ENCODE measurements at places on chromosomes 4 and X.
A peak's percentile ranks its signal among the peaks of the same experiment; 100 is the strongest.

DNA sequence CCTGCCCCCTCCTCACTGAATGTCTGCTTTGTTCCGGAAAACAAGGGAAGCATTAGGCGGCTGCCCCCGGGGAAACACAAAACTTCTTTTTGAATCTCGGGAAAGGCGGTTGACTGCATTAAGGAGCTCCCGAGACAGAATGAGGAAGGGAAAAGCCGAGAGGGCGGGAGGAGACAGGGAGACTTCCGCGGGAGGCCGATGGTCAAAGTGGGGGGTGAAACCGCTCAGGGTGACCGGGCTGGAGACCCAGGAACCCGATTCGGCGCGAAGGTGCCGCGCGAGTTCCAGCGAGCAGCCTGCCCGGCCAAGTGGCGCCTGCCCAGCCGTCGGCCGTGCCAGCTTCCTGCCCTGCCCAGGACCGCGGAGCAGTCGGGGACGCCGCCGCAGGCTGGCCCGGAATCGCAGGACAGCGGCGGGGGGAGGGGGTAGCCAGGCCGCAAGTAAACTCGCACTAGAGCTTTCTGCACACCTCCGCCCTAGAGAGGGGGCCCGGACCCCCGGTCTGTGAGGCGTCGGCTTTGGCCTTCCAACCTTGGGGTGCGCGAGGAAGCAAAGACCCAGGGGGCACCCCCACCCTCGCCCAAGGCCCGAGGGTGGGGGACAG, 55.1 kb upstream of the BCOR start:
- DNase-seq: no peak

DNA sequence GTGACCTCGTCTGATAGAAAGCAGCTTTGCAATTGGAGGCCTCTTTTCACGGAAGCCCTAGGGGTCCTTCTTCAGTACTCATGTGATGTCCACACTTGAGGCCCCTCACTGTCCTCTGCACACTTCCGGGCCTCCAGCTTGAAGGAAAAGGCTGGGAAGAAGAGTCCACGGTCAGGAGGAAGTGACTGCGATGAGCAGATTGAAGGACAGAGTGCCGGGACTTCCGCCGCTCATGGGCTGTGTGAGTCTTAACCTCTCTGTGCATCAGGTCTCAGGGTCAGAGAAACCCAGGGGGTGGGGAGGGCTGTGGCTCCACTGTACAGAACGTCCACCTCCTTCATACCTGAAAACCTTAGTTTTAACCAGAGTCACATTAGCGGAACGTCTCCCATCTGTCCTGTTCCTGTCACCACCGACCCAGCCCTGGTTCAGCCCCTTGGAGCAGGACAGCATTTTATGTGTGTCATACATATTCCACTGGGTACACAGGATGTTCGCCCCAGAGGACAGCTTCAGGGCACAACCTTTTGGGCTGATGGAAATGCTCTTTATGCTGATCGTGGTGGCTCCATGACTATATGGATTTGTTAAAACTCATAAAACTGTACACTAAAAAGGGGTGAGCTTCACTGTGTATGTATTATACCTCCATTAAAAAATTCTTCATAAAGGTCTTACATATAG, 51.0 kb upstream of the SORCS2 start:
- DNase-seq: no peak

DNA sequence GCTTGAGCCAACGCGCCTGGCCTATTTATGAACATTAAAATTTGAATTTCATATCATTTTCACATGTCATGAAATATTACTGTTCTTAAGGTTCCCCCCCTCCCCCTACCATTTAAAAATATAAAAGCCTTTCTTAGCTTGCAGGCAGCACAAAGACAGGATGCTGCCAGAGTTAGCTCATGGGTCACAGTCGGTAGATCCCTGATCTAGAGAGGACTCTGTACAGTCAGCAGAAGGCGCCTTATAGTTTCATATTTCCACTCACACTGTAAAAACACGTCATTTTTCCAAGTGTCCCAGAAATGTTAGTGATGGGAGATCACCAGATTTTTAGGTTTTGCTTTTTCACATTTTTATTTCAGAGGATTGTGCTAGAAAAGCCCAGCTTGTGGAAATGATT, 12.2 kb downstream of the NOCT start:
- DNase-seq: no peak

GRCh38 chr4:122746485-122746965, 14.0 kb downstream of the BBS12 start:
- no peak for DNase-seq

GRCh38 chr4:60327651-60328050, 872.5 kb upstream of the ADGRL3 start:
- DNase-seq: no peak

- no peak for DNase-seq
Observed at GRCh38 chr4:182770259-182770995, 146.8 kb downstream of the DCTD start.

GRCh38 chrX:154368630-154369448, 5.6 kb downstream of the FLNA start:
- DNase-seq: peak; percentile 93

DNA sequence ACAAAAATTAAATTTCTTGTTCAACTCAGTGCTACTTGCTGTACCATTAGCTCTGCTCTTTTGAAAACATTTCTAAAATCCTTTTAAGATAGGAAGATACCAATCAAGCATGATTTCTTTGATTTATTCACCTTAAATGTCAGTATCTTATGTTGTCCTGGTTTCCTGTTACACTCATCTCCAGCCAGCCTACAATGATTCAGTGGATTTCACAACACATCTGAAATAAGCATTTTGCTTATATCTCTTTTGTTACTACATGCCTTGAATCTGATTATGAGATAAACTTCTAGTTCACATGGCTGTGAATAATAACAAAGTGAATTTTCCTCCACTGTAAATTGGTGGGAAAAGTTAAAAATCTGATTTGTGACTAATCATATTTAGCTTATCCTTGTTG, 112.5 kb upstream of the BMP3 start:
- DNase-seq: no peak

- DNase-seq: no peak
Observed at GRCh38 chrX:40709395-40709794, 25.9 kb downstream of the MED14 start.

DNA sequence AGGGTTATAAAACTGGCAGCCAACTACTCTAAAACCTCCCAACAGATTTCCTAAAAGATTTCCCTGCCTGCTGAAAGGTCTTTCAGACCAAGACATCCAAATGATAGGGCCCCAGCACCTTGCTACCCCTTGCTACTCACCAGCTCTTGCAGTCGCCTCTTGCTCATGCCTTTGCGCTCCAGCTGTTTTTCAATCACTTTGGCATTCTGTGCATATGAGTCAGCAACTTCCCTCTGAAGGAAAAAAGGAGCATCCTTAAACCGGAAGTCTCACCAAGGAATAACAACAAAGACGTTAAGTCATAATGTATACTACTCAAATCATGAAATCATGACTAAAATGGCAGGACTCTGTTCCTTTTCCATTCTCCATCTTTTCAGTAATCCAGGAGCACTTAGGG, 24.0 kb downstream of the STEEP1 start:
- DNase-seq: no peak

- no peak for DNase-seq
Observed at GRCh38 chrX:38694394-38694793, 106.9 kb upstream of the MID1IP1 start.

DNA sequence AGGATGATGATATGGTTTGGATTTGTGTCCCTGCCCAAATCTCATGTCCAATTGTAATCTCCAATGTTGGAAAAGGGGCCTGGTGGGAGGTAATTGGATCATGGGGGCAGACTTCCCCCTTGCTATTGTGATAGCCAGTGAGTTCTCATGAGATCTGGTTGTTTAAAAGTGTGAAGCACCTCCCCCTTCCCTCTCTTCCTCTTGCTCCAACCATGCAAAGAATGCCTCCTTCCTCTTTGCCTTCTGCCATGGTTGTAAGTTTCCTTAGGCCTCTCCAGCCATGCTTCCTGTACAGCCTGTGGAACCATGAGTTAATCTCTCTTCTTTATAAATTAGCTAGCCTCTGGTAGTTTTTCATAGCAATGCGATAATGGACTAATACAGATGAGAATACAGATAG, 19.7 kb upstream of the ALG13 start:
- no peak for DNase-seq

- no peak for DNase-seq
Observed at GRCh38 chr4:7029921-7030320, 13.3 kb upstream of the TADA2B start.

GRCh38 chr4:180665994-180666824, 1577.0 kb upstream of the TENM3 start:
- DNase-seq: no peak

DNA sequence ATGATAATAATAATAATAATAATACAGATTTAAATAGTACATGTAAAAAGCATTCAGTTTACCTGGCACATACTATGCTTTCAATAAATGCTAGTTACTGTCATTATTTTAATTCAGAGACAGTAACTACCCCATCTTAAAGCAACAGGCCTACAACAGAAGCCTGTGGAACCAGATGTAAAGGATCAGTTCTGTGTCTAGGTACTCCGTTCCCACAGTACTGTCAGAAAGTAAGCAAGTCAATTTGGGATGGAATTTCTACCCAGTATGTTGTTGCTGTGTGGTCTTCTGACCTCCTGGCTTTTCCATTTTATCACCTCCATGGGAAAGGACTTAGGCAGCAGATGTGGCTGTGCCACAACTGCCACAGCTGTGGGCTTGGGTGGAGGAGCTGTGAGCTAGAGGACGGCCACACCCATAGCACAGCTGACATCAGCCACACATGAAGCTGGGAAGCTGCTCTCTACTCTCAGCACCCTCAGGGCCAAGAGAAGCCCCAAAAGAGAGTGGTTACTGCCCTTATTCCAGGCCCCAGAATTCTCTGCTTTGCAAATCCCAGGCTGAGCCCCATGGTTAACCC, 102.8 kb downstream of the CBR4 start:
- DNase-seq: no peak

DNA sequence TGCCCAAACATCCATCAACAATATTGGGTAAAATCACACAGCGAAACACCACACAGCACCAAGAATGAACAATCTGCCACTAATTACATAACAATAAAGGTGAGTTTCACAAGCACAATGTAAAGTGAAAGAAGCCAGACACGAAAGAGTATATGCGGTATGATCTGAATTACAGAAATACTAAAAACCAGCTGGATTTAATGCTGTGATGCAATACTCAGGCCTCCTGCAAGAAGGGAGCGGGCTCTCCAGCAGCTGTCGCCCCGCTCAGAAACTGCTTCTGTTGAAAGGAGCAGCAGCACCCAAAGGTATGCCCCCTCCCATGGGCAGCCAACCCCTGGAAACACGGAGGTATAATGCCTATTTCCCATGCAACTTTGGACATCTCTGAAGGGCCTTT, 77.0 kb downstream of the PAPSS1 start:
- DNase-seq: no peak

GRCh38 chr4:105192474-105192873, 45.8 kb downstream of the TET2 start:
- no peak for DNase-seq

- no peak for DNase-seq
Observed at GRCh38 chr4:23890369-23891063, 669 bp upstream of the PPARGC1A start.

- no peak for DNase-seq
Observed at GRCh38 chr4:114156371-114156770, 176.9 kb upstream of the ARSJ start.

DNA sequence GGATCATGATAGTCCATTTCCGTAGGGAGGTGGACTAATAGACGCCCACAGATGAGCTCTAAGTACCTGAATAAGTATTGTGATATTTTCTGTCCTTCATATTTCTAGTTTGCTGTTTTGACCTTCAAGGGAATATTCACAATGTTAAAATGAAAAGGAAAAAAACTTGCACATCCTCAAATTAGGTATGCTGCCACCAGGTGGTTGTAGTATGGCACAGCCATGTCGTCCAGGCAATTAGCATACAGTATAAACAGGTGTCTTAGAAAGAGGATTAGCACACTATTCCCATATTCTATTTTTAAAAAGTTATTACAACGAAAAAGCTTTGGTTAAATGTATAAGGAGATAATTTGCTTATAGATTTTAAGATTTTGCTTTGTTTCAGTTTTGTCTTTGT, 802.0 kb downstream of the RPA4 start:
- no peak for DNase-seq

DNA sequence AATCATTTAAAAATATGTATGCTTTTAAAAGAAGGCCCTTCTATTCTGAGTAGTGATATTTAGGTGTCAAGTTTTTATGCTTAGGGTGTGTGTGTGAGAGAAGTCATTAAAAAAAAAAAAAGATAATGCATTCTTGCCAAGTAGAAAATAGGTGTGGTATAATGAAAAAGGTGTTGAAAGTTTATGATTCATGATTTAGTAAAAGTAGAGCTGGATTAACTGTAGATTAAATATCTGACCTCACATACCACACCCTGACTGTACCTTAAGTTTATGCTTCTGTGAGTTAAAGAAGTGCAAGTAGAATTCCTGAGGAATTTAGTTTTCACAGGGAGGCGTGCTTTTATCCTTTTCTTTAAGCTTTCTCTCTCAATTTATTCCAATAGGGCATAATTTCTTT, 71.1 kb downstream of the BMPR1B start:
- DNase-seq: no peak

DNA sequence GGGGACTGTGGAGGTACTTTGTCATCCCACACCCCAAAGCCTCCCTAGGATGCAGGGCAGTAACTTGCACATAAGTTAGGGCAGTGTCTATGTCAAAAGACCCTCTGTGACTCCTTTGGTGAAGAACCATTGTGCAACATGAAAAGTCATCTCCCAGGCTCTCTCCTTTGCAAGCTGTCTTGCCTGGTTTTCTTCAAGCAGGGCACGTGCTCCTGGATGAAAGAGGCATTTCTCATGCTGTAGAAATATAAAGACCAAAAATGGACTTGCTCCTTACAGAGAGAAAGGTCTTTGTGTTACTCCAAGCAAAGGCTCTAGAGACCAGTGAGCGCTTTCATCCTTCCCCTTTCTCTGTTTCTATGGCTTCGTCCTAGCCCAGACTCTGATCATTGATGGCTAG, 44.9 kb downstream of the PLAC1 start:
- no peak for DNase-seq

DNA sequence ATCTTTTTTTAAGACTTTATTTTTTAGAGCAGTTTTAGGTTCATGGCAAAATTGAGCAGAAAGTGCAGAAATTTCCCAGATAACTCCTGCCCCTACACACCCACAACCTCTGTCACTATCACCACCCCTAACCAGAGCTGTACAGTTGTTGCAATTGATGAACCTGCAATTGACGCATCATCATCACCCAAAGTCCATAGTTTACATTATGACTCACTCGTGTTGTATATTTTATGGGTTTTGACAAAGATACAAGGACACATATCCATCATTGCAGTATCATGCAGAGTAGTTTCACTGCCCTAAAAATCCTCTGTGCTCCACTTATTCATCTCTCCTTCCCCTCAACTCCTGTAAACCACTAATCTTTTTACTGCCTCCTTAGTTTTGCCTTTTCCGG, 34.5 kb upstream of the WAS start:
- no peak for DNase-seq

DNA sequence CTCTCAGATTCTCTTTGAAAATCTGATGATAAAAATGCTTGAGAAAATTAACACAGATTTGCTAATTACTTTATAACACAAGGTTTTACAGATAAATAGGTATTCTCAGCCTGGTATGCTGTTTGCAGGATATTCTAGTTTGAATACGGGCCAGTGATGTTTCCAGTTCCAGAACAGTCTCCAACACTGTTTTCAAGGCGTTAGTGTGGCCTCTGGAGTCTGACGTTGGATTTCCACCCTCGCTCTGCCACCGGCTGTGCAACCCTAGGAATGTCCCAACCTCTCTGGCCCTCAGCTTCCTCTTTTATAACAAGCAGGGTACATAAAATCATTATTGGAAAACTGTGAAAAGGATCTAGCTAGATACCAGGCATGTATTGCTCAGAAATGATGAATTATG, 23.8 kb upstream of the CYP4V2 start:
- no peak for DNase-seq

- DNase-seq: no peak
Observed at GRCh38 chrX:39779952-39780783, 317.6 kb downstream of the BCOR start.

GRCh38 chr4:5137226-5137625, 85.9 kb downstream of the STK32B start:
- no peak for DNase-seq
